ENCODE measurements at places on chromosomes 12 and 14. TPM values are rescaled to one million over a fixed set of nuclear protein-coding genes. Genes with fewer than 3 reads are reported as not detected.

Gene DHH
- 2.1 TPM for total RNA-seq

Gene NGDN
- total RNA-seq: 32.3 TPM

GRCh38 chr14:76720382-76720813 is 40.9 kb upstream of the VASH1 start:
- DNase-seq: peak; percentile 70

DNA sequence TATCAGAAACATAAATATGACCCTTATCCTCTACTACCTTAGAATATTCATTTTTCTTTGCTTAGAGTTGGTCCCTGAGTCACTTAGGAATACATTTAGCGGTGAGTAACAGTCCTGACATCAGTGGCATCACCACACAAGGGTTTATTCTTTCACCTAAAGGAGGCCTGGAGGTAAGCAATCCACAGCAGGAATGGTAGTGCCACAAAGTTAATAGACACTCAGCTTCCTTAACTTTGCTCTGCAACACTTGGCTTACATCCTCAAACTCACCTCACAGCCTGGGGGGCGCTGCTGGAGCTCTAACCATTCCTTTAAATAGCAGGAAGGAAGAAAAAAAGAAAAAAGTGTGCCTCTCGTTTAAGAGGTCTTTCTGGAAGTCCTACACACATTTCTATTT is 29.1 kb downstream of the BBOF1 start:
- no peak for DNase-seq

DNA sequence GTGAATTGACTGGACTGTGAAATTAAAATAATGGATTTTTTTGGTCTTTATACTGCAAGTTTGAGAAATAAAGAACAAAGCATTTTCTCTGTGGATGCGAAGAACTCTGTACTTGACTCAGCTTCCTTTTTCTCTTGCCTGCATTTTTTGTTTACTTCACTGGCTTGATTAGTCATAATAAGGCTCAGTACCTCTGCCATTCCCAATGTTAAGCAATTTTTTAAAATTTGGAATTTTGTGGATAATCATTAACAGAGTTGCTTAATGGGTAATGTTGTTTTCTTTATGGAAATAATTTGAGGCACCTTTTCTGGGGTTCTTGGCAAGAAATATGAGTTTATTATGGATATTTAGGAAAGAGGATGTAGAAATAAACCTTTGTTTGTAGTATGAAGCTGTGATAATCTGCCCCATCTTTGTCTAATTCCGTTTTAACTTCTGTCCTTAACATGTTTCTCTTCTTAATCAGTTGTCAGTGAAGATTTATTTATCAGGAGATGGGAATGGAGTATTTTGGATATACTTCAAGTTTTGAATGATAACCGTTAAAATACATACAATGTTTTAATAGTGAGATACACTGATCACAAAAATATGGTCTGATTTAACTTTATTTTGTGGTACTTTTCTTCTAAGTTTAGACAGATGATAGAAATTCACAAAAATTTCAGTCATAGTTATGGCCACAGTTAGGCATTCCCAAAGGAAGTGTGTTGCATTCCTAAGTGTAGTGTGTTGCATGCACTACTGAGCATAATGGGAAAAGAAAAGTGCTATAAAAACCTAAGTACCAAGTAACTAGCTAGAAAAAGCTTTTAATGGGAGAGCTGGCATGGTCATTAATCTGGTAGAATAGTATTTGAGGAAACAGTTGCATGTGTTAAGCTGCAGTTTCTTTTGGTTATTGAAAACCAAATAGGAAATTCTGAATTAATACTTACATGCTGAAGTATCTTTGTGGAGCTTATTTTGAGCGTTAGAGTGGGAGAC is 27.7 kb downstream of the WNK1 start:
- DNase-seq: no peak

- no peak for DNase-seq
Observed at GRCh38 chr14:105470350-105471296, 4.0 kb upstream of the CRIP2 start.

GRCh38 chr12:14989790-14990189 is 16.9 kb downstream of the PDE6H start:
- no peak for DNase-seq

Gene EVL
- 206 TPM for total RNA-seq

Gene CHURC1
- 52.5 TPM for total RNA-seq

DNA sequence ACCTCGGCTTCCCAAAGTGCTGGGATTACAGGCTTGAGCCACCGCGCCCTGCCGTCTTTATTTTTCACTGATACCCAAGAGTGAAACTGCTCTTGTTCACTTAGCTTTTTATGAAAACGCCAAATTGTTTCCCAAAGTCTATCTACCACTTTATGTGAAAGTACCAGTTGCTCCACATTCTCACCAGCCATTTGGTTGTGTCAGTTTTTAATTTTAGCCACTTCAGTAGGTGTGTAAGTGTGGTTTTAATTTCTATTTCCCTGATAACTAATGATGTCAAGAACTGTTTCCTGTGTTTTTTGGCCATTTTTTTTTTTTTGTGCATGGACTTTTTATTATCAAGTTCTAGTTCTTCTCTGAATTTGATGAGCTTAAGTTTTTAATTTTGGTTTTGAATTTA is 17.1 kb downstream of the CAND1 start:
- DNase-seq: no peak

- no peak for DNase-seq
Observed at GRCh38 chr12:85277191-85277590, 2.8 kb upstream of the ALX1 start.

DNA sequence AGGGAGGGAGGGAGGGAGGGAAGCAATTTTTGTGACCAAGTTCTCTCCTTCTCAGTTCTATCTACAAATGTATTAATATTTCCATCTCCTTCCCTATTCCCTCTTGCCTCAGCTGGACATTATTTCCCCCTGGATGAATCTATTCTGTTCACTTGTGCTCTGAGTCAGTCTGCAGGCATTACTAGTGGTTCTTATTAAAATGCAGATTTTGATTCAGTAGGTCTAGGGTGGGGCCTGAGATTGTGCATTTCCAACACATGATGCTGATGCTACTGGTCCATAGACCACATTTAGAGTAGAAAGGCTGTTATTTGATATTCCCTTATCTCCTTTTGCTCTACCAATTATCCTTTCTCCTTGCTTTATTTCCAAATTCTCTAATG is 40.1 kb upstream of the YAF2 start:
- DNase-seq: no peak

Gene NPFF
- total RNA-seq: not detected

- no peak for DNase-seq
Observed at GRCh38 chr12:25518512-25518911, 34.6 kb downstream of the LMNTD1 start.

Gene UNC79
- 0.09 TPM for total RNA-seq

GRCh38 chr14:92644171-92644969 is 104.1 kb downstream of the LGMN start:
- DNase-seq: no peak

DNA sequence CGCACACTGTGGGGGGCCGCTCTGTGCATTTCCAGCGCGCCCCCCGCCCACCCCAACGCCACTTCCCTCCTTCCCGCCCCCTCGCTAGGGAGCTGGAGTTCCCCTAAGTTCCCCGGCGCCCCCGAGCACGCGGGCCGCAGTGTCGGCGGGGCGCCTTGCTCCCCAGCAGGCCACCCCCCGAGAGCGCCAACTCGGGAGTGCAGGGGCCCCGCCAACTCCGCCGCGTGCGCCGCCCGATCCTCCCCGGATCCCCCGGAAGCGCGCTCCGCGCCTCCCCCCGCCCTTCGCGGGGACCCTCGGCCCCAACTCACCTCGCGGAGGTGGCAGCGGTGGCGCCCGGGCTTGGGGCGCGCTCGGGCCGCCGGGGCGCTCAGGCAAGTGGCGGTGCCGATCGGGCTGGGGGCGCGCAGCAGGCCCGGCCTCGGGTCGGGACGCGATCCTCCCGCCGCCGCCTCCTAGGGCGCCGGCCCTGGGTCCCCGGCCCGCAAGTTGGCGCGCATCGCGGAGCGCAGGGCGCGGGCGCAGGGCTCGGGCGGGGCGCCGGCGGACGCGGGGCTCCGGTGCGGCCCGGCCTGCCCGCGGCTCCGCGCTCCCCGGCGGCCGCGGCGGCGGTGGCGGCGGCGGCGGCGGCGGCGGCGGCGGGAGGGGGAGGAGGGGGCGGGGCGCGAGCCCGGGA is at the start of gene NCOR2:
TSS of gene NCOR2 (minus strand) at position 616 of the 676 bp plus-strand sequence. CDS start 72,361 bp downstream, outside the sequence.
- DNase-seq: peak; percentile 78

GRCh38 chr14:104135121-104135903 is 3.1 kb upstream of the KIF26A start:
- peak; percentile 65 for DNase-seq

DNA sequence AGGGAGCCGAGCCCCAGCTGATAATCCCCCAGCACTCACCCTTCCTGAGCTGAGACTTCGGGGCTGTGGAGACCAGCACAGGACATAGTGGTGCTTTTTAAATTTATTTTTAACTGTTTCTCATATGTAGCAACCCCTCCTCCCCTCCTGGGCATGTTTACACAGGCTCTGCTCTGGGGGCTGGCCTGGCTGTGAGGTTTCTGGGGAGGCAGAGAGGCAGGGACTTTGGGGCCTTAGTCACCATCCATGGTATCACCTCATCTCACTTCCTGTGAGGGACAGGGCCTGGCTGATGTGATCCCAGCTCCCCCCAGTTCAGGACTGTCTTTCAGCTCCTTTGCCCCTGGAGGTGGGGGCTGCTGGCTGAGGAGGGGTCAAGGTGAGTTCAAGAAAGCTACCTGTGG is 20.4 kb downstream of the VASH1 start:
- DNase-seq: no peak

Gene LRRC10
- not detected for total RNA-seq

Gene IKBIP
- 15.2 TPM for total RNA-seq

Gene SALL2
- 8.1 TPM for total RNA-seq

GRCh38 chr12:107929436-107929835 is 154.9 kb downstream of the ASCL4 start:
- DNase-seq: no peak

GRCh38 chr12:96786791-96787190 is 120.3 kb upstream of the NEDD1 start:
- DNase-seq: no peak

- DNase-seq: no peak
Observed at GRCh38 chr12:98385641-98386040, 129.7 kb upstream of the TMPO start.

DNA sequence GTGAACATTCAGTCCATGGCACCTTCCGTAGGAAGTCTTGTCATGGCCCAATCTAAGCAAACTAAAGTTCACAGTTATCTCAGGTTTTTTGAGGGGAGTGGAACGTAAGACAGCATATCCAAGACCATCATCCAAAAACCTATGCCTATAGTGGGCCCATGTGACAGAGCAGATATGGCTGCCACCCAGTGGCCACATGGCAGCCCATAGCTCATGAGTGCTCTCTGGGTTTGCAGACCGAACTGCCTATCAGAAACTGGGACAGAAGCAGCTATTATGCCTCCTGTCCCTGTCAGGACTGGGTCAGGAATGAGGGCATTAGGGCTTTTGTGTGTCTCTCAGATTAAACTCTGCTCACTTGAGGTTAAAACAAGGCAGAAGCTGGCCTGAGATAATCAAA is 503.7 kb downstream of the NRXN3 start:
- DNase-seq: no peak

DNA sequence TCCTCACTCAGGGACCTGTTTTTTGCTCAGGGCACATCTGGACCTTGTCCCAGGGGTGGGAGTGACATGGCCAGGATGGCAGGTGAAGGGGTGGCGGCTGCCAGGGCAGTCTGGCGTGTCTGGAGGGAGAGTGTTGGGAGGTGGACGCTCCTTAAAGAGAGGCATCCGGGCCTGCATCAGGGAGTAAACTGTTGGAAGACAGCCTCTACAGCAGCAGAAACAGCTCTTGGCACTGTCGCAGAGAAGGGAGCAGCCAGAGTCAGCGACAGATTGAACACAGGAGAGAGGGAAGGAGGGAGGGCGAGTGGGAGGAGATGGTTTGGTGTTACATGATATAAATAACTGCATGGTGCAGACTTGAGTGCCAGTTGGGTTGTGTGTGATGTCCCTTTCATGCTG is 52.8 kb downstream of the IGF1 start:
- DNase-seq: no peak

DNA sequence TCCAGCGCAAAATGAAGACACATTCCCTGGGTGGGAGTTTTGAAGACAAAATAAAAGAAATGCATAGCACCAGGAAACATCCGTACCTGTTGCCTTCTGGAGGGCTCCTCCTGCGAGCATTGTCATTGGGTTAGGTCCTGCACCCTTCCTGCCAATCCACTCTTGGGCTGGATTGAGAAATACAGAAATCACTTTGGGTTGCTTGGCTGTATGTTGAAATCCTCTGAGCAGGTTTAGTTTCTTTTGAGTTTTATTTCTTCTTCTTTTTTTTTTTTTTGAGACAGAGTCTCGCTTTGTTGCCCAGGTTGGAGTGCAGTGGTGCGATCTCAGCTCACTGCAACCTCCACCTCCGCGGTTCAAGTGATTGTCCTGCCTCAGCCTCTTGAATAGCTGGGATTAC is 67.6 kb downstream of the ARF6 start:
- no peak for DNase-seq

Gene SLC4A8
- 2.5 TPM for total RNA-seq

Gene IL31
- total RNA-seq: not detected

- no peak for DNase-seq
Observed at GRCh38 chr12:42483521-42483790, 106.1 kb downstream of the PRICKLE1 start.

- DNase-seq: peak; percentile 43
Observed at GRCh38 chr14:104277416-104278213, 139.2 kb downstream of the KIF26A start.

DNA sequence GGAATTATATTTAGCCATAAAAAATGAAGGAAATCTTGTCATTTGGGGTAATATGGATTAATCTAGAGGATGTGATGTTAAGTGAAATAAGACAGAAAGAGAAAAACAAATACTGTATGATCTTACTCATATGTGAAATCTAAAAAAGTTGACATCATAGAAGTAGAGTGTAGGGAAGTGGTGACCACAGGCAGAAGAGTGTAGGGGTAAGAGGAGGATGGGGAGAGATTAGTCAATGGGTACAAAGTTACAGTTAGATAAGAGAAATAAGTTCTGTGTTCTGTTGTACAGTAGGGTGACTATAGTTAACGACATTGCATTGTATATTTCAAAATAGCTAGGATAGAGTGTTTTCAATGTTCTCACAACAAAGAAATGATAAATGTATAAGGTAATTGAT is 87.0 kb downstream of the TSHR start:
- no peak for DNase-seq

GRCh38 chr12:84757978-84758377 is 154.6 kb downstream of the SLC6A15 start:
- DNase-seq: no peak

GRCh38 chr12:52519826-52520662 is at the start of gene KRT5:
Gene KRT5, minus strand, starts transcription at chr12:52520394. Its CDS starts 98 bp downstream, at chr12:52520296.
- no peak for DNase-seq

Gene CHGA
- total RNA-seq: not detected

DNA sequence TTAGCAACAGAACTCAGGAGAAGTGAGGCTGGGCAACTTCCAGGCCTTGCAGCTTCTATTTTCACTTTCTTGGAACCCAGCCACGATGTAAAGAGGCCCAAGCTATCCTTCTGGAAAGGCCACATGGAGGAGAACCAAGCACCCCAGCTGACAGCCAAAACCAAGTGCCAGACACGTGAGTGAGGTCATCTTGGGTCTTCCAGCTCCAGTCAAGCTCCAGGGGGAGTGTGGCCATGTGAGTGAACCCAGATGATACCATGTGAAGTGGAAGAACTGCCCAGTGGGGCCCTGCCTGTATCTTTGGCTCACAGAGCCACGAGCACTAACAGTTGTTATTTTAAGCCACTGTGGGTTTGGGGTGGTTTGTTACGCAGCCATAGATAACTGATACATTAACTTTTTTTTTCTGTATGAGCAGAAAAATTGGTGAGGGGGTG is 126.8 kb upstream of the MAP1LC3B2 start:
- no peak for DNase-seq

Gene DAO
- 0.26 TPM for total RNA-seq

Data from upper lobe of right lung (tissue), 1 donor.